ENCODE measurements at places on chromosomes 5 and 9.

GRCh38 chr9:134461426-134461982, 135.2 kb downstream of the RXRA start:
- no peak for DNase-seq

GRCh38 chr5:86439593-86440110, 178.1 kb upstream of the COX7C start:
- no peak for DNase-seq

- DNase-seq, result no peak
Observed at GRCh38 chr5:139058121-139058520, 140.0 kb downstream of the SIL1 start.

DNA sequence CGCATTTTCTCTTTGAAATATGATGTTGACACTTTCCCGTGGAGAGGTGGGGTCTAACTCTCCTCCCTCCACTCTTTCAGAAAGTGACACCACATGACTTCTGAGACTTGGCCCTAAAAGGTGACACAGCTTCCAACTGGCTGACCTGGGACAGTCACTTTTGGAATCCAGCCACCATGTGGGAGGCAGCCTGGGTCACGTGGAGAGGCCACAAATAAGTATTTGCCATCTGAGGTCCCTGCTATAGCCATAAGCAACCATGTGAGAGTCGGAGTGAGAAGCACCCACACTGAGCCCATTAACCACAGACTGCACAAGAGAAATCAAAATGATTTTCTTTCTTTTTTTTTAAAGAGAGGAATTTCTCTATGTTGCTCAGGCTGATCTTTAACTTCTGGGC, 4.1 kb upstream of the PHYKPL start:
- DNase-seq, result no peak

DNA sequence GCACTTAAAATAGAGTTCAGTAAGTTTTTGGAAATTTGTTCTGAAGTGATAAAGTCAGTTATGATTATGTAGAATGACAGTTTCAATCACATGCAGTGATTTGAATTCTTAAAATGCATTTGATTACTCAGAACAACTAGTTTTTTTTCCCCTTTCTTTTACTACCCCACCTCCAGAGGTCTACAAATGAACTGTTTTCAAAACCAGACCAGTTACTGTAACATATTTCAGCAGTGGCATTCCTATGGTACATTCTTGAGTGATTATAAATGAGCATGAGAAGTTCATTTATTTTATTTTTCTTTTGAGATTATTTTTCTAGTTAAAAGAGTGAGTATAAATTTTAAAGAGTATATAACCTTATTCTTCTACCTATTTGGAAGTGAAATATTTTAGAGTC, 71.6 kb downstream of the NNT start:
- DNase-seq, result no peak

DNA sequence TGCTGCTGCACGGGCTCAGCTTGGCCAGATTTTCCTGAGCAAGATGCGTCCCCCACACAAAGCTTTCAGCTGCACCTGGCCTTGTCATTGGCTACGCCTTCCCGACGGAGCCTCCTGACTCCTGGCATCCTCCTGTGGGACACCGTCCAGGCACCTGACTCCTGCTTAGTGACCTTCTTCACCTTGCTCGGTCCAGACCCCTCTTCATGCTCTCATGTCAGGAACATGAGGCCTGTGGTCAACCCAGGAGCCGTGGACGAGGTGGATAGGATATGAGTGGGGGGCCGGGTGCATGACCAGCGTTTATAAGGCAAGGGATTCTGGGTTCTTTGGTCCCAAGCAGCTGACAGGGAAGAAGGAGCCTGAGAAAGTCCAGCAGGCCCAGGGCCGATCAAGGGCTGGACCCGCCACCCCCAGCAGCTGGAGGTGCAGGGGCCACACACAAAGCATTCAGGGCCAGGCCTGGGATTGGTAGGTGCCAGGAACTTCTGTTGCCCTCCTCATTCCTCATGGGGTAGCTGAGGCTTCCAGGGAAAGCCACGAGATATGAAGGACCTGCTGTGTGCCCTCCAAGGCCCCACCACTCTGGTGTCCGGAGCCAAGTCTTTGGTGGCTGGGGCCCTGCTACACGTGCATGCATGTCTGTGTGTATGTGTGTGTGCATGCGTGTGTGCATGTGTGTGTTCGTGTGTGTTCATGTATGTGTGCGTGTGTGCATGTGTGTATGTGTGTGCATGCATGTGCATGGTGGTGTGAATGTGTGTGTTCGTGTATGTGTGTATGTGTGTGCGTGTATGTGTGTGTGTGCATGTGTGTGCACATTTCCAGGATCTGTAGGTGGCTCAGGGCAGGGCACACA, 34.9 kb downstream of the SLC6A3 start:
- no peak for DNase-seq

GRCh38 chr5:61322738-61323725, 9.0 kb upstream of the ZSWIM6 start:
- no peak for DNase-seq

GRCh38 chr5:150598006-150598405, 42.5 kb upstream of the SYNPO start:
- no peak for DNase-seq

DNA sequence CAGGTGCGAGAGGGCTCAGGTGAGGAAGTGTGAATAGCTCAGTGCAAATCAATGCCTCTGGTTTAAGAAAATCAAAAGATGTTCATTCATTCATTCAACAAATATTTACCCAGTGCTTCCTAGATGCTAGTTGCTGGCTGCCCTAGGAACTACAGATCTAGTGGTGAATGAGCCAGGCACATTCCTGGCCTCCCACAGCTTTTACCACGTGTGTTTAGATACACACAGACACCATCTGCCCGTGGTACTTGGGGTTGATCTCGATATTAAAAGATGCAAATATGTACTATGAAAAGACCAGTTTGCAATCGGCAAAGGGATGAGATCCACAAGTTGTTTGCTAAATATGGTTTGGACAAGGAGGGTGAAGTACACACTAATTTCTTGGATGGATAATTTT, 78.2 kb downstream of the GTF3C4 start:
- no peak for DNase-seq

DNA sequence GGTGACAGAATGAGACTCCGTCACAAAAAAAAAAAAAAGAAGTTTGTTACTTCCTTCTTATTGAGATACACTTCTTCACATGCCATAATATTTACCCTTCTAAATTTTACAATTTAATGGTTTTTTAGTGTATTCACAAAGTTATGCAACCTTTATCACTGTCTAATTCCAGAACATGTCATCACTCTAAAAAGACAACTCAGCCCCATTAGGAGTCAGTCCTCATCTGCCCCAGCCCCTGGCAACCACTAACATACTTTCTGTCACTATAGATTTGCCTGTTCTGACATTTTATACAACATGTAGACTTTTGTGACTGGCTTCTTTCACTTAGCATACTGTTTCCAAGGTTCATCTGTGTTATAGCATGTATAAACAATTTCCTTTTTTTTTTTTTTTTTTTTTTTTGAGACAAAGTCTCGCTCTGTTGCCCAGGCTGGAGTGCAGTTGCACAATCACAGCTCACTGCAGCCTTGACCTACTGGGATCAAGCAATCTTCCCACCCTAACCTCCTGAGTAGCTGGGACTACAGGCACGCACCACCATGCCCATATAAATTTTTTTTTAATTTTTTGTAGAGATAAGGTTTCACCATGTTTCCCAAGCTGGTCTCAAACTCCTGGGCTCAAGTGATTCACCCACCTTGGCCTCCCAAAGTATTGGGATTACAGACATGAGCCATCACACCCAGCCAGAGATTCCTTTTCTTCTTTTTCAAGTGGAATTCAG, 18.0 kb downstream of the AQP3 start:
- no peak for DNase-seq

DNA sequence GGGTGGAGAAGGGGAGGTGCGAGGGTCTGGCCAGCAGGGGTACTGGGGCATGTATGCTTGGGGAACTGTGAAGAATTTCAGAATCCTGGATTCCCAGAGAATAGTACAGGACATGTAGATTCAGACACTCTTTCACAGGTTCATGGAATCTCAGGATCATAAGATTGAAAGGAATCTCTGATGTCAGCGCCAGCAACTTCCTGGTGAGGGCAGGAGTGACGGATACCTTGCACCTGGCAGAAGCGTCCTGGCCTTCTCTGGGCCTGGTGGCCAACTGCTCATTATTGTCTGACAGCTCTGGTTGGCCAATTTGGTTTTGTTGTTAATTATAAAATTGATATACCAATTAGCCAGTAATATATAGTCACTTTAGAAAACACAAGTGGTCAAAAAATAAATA, 6.9 kb downstream of the GM2A start:
- DNase-seq, result no peak

DNA sequence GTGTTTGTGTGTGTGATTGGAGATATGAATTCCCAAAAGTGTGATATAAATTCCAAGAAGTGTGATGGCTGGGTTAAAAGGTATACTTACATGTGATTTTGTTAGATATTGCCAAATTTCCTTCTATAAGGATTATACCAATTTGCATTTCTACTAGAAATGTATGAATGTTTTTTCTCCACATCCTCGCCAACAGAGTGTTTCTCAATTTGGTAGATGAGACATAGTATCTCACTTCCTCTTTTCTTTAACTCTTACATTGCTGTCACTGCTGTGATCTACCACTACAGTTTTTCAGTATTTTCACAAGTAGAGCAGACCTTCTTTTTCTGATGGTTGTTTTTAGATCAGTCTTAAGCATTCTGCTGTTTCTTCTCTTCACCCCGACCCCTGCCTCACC, 111.3 kb downstream of the FER start:
- DNase-seq, result no peak

DNA sequence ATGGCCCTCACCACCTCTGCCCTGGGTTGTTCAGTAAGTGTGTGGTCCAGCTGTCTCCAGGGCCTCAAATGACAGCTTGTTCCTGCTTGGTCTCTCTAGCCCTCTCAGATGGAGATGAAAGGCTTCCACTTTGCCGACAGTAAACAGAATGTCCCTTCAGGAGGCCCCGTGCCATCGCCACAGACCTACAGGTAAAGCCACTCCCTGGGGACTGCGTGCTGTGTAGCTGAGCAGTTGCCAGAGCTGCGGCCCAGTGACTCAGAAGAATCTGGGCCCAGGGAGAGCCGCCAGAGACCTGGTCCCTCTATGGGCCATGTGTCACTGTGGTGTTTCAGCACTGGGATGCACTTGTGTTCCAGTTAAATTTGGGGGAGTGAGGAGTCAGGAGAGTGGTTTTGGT, 10.6 kb upstream of the POMT1 start:
- DNase-seq, result no peak

GRCh38 chr5:38453506-38453905, 102.9 kb downstream of the LIFR start:
- DNase-seq, result no peak

- no peak for DNase-seq
Observed at GRCh38 chr5:17216974-17217492, 398 bp upstream of the BASP1 start.

DNA sequence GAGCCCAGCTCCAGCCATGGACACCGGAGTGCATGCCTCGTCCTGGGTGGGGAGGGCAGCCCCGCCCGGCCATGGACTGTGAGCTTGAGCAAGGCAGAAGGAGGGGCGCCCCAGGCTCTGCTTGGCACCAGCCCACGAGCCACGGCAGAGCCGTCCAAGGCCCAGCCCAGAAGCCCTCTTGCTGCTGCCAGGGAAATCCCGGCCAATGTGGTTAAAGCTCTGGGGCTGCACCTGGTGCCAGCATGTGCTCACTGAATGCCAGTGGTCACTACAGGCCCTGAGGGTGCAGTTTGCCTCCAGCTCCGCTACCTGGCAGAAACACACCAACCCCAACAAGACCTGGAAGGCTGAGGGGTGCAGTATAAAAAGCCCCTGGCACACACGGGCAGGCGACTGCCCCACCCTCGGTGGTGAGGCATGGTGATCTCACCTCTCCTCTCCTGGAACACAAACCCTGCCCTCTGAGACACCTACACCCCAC, 11.8 kb downstream of the BRD3 start:
- no peak for DNase-seq

- DNase-seq, result no peak
Observed at GRCh38 chr5:80216753-80217596, 38.9 kb downstream of the SERINC5 start.

DNA sequence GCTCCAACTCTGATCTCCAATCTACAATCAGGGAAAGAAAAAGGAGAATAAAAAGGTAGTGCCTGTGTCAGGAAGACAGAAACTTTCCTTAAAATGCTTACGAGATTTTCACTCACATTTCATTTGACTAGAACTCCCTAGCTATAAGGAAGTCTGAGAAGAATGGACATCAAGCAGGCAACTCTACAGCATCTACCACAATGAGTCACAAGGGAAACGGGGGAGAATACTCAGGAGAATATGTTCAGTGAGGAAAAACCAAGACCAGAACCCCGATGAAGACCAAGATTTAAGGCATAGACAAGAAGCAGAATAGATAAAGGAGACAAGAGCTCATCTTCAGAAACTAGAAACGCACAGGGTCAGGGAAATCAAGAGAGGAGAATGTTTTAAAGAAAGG, 9.0 kb upstream of the SETD9 start:
- no peak for DNase-seq

DNA sequence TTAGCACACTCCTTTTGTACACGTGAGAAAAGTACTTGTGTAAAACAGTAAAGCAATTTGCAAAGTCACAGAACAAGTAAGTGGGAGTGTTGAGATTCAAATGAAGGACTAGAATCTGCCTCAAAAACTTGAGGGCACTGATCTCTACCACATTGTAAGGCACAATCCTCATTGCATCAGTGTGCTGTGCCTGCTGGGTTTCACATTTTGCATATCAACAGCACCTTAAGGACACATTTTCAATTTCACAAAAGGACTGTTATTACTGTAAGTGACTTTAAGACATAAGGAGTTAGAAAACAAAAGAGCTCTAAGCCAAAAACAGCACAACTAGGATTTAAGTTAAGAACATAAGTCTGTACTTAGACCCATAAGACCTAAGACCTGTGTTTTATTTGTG, 44.7 kb upstream of the HK3 start:
- DNase-seq, result no peak

GRCh38 chr9:36341936-36342577, 58.0 kb downstream of the RNF38 start:
- no peak for DNase-seq

DNA sequence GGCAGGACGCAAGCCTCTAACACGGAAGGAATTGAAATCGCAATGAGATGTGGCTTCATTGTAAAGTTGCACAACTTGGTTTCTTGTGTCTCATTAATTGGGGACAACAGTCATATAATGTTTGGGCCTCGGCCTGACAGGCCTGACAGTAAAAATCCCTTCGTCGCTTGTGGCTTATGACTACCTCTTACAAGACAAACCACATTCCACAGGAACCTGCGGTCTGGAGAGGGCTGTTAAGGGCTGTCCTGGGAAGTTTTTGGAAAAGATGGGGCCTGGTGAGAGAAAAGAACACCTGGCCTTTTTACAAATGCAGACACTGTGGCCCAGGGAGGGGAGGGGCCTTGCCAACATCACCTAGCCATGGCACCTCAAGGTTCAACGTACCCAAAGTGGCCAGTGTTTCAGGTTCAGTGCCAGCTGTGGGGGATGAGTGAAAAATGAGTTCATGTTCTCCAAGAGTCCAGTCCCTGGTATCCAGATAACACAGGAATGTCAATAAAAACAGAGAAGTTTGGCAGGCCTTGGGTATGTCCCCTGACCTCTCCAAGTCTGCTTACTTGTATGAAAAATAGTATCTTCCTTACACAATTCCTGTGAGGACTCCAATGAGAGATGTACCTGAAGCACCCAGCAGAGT, 22.2 kb downstream of the SHB start:
- no peak for DNase-seq

Data from stimulated activated CD8-positive, alpha-beta memory T cell treated with anti-CD3 and anti-CD28 coated beads, Interleukin-7, amount 100 ng/mL, for 1 hour (primary cell).